ENCODE measurements at places on chromosomes 2 and 18. TPM values are rescaled to one million over a fixed set of nuclear protein-coding genes. Genes with fewer than 3 reads are reported as not detected.

- DNase-seq: no peak
These were observed 266.5 kb upstream of the SALL3 start for GRCh38 chr18:78713069-78713468.

DNA sequence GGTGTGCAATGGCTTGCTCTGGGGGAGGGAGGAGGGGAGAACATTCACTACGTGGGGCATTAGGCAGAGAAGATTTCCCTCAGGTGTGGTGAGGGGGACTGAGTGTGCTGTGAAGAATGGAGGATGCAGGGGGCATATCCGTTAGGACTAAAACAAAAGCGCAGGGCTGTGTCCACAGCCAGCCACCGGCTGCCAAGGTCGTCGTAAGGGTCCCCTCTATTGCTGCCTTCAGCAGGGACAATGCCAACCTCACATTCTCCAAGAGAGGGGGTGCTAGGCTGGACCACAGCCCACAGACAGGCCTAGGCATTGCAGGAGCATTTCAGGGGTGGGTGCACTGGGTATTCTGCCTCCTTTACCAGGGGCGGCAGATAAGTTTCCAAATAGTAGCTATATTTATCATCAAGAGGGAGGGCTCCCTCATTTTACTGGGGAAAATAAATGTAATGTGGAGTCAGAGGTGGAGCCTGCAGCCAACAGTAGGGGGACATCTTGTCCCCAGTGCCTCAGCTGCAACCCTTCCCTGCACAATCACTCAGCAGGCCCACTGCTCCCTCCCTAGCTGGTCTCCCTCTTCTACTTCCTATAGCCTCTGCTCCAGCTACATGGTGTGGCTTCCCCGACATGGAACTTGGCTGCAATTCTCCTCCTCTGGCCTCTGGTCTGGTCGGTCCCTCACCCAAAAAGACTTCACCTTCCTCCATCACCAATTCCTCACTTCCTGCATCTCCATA is 74.9 kb upstream of the OTOF start:
- no peak for DNase-seq

- DNase-seq: no peak
These were observed 360.7 kb downstream of the TMX3 start for GRCh38 chr18:68354176-68354575.

DNA sequence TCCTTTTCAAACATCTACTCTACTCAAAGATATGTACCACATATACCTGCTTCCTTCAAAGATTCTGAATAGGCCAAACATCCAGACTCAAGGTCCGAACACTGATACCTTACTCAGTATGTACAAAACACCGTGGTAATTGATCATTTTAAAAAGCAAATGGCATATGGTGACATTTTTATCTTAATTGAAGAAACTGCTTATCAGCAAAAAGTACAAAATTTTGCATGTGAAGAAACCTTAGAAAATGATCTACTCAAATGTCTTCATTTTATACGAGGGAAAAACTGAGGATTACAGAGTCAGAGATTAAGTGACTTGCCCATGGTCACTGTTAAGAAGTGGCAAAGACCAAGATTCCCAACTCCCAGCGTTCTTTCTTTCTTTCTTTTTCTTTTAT is 133.0 kb downstream of the CACNB4 start:
- DNase-seq: no peak

DNA sequence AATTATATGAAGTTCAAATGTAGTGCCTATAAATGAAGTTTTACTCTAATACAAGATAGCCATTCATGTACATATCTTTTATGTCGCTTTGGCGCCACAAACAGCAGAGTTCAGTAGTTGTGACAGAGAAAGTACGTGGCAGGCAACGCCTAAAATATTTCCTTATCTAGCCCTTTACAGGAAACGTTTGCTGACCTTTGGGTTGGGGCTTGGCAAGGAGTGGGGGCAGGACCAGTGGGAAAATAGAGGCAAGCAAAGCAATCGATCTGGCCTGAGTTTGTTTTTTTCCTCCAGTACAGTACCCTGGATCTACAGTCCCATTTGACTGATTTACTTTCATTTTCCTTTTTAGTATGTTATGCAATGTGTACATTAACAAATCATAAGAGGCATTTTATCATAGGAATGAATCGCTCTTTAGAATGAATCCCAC is 13.1 kb downstream of the CCDC68 start:
- peak; percentile 26 for DNase-seq

- no peak for DNase-seq
These were observed 2.1 kb upstream of the TRABD2A start for GRCh38 chr2:84882775-84883550.

DNA sequence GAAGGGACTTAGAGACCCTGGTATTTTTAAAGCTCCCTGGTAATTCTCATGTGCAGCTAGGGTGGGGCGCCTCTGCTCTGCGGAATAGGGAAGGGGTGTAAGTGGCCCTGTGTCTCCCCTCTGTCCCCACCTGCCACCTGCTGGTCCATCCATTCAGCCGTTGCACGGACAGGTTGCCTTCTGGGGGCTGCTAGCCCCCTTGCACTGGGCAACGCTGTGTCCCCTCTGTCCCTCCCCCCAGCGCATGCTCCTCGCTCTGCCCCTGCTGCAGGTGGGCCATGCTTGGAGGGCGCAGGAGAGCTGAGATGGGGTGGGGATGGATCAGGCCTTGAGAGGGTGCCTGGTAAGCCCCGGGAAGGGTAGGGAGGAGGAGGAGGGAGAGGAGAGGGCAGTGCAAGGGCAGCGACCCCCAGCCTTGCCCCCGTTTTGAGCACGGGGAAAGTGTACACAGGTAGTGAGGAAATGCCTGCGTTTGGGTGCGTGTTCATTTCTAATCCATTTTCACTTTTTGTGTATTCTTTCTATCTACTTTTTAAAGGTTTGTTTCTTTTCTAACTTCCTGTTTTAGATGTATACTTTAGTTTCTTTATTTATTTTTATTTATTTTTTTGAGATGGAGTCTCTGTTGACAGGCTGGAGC is 23.9 kb downstream of the RRM2 start:
- no peak for DNase-seq

- DNase-seq: no peak
These were observed 36.9 kb downstream of the ADI1 start for GRCh38 chr2:3482363-3482821.

DNA sequence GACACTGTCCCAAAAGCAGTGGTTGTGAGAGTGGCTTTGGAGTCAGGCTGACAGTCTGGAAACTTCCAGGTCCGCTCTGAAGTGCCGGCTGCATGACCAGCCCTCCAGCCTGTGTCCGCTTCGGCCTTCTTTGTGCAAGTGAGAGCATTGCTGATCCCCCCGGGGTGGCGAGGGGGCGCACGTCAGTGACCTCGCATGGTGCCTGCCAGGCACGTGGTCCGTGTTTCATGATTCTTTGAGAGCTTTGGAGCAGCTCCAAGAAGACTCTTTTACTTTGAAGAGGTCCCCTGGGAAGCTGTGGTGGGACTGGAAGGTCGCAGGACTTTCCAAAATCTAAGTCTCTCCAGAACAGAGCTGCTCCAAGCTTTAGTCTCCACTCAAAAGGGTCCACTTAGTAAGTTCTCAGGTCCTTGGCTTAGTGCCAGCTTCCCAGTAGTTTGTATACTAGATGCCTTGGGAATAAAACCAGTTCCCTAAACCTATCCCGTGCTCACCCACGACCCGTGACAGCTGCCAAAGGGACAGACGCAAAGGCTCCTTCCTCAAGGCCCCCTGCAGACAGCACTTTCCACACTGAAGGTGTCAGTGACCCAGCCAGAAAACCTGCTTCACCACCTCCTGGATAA is 68.8 kb downstream of the ADI1 start:
- DNase-seq: no peak

DNA sequence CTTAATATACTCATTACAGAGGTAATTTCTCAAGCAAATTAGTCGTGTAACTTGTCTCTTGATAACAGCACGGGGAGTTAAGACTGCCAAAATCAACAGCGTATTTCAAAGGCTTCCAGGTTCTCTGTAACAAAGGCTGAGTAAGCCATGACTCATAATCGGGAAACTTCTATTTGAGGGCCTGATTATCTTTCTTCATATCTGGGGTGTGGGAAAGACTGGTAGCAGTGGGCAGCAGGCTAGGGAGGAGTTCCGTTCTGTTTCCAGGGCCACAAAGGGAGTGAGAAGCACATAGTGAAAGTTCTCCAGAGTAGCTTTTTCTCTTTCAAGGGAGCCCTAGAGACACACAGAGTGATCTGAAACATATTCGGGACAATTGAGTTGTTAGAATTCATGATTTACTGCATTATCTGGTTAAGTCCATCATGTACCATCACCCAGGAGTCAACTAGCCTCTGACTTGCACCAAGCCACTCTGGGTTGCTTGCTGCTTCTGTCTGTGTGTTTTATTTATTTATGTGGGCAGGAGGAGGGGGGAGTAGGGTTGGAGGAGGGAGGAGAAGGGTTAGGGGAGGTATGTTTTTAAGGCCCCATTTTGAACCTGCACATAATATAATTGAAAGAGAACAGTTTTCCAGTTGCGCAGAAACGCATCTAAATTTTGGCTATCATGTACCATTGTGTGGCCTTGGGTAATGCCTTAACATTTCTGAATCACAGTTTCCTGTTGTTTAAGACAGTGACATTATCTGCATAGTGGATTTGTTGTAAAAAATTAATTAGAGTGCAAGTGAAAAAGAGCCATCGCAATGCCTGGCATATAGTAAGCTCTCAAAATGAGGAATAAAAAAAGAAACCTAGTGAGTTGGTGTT is 80.5 kb upstream of the ITPRID2 start:
- DNase-seq: peak; percentile 98

- DNase-seq: no peak
These were observed 62.0 kb upstream of the ASAP2 start for GRCh38 chr2:9144617-9145016.

DNA sequence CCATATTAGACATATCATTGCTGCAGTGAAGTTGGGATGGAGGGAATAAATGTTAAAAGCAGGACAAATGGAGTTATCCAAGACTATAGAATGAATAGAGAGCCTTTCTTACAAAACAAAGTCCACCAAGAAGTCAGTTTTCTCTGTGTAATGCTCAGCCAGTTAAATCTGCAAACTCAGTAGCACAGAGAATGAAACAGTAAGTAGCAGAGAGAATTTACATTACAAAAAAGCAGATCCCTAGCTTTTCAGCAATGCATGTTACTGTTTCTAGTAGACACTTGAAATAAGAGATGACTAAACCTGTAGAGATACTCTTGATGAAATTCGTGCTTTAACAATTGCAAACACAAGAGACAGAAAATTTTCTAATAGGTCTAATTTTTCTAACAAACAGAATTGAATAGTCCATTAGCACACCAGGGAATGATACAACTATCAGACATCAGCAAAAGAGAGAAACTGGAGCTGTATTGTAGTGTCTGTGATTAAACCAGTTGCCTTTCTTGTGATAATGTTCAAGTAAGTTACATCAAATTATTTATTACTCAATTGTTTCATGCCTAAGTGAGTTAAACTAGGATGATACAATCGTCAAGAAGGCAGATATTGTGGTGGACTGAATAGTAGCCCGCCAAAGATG is 322.2 kb upstream of the DDX18 start:
- no peak for DNase-seq

DNA sequence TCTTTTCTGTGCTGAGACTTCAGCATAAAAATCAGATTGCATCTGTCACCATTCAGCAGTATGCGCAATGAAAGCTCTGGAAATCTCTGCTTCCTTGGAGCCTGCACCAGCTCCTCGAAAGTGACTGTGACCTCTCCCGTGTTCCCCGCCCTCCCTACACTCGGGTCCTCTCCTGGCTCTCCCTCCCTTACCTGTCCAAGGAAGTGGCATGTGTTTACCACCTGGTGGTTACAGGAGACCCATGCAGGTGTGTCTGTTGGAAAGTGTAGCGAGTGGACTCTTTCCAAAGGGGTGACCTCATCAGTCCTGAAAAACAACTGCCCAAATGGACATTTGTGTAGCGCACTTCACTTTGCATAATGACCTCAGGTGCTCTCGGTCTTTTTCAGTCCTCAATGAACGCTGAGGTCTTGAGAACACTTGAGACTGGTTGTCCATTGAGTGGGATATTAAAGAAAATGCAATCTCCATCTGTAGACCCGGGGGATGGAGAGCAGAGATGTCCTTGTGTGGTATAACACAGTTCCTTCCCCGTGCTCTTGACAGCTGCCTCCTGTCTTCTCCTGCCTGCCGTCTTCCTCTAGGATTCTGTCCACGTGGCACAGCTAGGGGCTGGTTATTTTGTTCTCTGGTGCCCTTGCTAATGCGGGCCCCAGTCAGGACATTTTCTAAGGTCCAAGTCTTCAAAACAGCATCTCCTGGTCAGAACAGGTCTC is 133.2 kb downstream of the ACKR3 start:
- DNase-seq: no peak

DNA sequence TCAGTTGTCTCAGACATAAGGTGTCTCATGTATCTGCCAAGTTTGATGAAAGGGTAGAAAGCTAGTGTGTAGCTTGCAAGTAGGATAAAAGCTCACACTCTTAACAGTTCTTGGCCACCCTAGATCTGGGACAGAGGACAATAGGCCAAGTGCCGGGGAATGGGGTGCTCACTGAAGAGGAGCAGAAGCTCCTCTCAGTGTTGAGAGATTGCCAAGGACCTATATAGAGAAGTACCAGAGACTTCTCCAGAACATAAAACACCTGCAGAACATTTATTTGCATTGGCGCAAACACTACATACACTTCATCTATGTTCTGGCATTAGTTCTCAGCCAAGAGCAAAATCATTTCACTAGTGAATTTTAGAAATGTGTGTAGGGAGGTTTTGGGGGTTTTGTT is 2.9 kb upstream of the GTF3C3 start:
- DNase-seq: no peak

DNA sequence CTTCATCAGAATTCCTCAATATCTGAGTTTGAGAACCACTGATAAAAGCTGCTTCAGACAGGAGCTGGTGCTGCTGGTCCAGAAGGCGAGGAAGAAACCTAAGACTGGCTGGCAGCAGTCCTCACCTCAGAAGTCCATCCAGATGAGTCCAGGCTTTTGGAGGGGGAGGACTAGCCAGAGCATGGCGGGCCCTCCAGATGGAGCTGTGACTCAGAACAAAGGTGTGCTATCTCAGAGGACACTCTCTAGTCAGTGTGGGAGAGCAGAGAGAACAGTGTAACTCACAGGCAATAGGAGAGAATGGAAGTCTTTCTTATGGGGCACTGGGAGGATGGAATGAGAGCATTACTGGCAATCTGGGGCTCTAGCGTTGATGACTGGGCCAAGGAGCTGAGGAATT is 191.4 kb downstream of the NYAP2 start:
- no peak for DNase-seq

- no peak for DNase-seq
These were observed 48.9 kb upstream of the SPP2 start for GRCh38 chr2:234001380-234002160.

DNA sequence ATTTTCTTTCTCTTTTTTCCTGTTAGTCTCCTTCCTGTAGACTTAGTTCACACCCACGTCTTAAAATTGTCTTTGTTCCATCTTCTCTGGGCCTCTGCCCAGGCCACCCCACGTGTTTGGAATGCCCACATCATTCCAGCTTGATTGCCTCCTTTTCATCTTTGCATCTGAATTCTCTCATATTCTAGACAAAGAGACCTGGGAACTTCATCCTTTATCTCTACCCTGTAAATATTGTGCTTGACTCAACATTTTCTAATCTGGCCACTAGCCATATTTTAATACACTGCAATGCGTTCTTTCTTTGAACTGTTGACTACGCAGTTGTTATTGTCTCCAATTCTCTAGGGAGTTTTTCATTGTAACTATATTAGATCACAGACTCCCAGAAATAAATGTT is 187.5 kb upstream of the NRXN1 start:
- no peak for DNase-seq

Gene SCG2
- total RNA-seq: 19.8 TPM

Gene BCL2
- total RNA-seq: 2.5 TPM

Gene KDM3A
- 52.6 TPM for total RNA-seq

Gene TTN
- 0.05 TPM for total RNA-seq

Gene RDH14
- total RNA-seq: 15.5 TPM

Gene SLC8A1
- 0.07 TPM for total RNA-seq
